ENCODE measurements at places on chromosomes 5 and 9.

- no peak for DNase-seq
These were observed 73.9 kb upstream of the WWC1 start for GRCh38 chr5:168217497-168217896.

- DNase-seq: no peak
These were observed 137.5 kb downstream of the BAAT start for GRCh38 chr9:101247297-101247696.

DNA sequence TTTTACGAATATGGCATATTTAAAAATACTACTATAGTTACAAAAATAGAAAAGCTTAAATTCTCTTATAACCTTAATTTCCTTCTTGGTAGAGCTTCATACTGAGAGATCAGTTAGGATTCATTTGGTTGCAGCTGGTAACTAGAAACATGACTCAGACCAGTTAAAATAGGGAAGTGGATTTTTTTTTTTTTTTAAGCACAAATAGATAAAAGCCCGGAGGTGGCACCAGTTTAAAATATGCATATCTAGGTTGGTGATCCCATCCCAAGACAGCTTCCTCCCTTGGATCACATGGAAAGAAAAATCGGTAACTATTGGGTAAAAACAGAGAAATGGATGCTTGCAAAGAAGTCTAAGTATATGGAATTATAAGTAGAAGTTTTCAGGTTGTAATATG, 1634.3 kb downstream of the MAT2B start:
- no peak for DNase-seq

GRCh38 chr5:60076746-60077145, 183.2 kb upstream of the PDE4D start:
- DNase-seq: no peak

GRCh38 chr5:178547052-178547666, 43.0 kb downstream of the COL23A1 start:
- DNase-seq: no peak

DNA sequence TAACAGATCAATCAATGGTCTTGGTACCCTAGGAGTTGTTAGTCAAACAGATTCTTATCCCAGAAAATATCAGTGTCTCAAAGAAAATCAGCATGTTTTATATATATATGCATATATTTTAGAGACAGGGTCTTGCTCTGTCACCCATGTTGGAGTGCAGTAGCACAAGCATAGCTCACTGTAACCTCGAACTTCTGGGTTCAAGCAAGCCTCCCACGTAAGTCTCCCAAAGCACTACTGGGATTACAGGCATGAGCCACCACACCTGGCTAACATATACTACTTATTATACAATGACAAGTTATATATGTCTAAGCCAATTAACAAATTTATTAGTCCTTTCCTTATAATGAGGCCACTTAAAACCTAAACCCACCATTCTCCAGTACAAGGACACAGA, 10.4 kb downstream of the RAB14 start:
- no peak for DNase-seq

DNA sequence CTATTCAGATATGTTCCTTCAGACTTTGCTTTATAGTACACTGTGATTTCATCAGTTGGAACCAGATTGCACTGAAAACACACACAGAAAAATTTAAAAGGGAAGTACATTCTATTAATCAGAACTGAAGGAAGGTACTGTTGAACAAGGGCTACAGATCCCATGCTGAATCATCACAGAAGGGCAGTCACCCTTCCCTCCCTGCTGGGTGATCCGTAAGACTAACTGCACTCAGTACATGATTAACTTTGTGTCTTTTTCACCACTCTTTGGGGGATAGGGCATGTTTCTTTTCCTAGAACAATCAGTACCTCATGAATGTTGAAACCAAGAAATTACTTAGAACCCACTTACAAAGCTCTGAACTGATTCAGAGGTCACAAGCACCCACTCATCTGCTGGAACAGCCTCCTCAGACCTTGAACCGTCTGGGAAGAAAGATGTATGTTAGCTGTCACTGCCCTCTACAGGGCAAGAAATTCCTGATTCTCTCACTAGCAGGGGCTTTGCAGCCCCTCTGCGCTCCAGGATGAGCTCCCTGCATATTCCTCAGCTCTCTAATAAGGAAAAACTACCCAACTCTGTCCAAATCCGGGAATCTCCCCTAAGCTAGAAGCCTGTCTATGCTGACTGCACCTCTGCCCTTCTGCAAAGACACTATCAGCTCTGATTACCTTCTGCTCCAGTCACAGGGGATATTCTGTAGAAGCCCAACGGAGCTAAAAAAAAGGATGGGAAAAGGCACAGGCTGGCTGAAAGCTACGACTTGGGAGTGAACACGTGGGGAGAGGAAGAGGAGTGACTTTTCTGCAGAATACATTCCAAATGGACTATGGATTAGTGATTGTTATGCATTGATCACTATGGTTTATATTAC, 51.0 kb downstream of the IARS1 start:
- DNase-seq: peak; percentile 93

DNA sequence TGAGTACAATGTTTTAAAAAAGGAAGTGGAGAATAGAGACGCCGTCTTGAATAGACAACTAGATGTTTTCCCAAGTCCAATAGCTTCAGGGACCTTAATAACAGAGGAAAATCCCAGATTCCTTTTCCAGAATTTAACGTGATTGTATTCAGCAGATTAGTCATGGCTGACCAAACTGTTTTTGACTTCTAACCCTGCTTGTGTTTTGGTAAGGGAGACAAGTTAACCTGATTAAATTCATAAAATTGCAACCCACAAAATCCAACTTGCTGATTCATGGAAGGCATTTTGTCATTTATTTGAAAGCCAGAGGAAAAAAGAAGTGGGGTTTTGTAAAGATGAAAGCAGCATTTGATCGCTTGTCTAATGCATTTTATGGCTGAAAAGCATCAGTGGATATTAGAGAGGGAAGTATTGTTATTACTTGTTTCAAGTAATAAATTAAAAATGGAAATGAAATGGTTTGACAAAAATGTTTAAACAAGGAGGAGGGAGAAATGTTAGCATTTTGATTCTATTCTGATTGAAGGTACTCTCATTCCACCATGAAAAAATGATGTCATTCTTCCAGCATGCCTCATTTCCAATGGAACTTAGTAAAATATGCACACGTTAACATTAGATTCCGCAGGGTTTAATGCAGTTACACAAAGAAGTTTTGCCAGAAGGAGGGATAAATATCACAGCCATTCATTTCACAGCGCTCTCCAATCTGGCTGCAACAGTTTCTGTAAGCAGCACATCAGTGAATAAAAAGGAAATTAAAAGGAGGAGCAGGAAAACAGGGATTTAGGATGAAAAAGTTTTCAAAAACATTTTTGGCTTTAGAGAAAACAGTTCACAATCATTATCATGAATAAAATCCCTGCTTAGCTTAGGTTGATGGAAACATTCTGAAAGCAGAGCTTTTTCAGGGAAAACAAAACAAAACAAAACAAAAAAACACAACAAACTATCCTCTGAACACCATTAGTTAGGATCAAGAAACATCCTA, 314.7 kb downstream of the PRR16 start:
- peak; percentile 8 for DNase-seq

GRCh38 chr5:111869681-111870080, 112.7 kb upstream of the NREP start:
- DNase-seq: no peak

- DNase-seq: peak; percentile 97
These were observed 21.2 kb downstream of the DYNC2I2 start for GRCh38 chr9:128635266-128636023.

GRCh38 chr9:93874242-93874641, 80.9 kb downstream of the BARX1 start:
- no peak for DNase-seq

- no peak for DNase-seq
These were observed 24.1 kb upstream of the RNF20 start for GRCh38 chr9:101509572-101509971.

DNA sequence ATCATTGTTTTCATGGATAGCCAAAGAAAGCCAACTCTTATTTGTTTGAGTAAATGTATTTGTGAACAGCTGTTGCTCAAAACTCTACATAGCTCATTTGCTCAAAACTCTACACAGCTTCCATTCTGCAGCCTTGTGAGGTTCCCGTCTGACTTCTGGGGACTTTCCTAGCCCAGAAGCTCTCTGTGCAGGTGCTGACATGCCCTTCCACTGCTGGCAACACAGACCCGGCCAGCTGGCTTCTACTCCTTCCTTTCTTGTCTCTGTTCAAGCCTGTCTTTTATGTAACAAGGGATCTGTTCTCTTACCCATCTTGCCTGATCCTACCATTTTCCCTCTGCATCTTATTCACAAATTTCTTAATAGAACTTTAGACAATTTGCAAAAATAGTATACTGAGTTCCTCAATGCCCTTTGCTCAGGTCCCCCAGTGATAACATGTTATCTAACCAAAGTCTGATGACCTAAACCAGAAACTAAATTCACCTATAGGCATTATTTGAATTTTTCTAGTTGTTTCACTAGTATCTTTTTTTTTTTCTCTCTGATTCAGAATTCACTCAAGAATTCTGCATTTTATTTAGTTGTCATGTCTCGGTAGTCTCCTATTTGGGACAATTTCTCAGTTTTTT, 556.5 kb upstream of the SEMA6A start:
- no peak for DNase-seq

All from cardiac fibroblast (primary cell).